ENCODE measurements at places on chromosomes 7 and 10.

- no peak for DNase-seq
Observed at GRCh38 chr10:38054361-38054797, 39.8 kb upstream of the ZNF37A start.

GRCh38 chr10:71360735-71361134 lies 36.0 kb upstream of the CDH23 start:
- DNase-seq: no peak

DNA sequence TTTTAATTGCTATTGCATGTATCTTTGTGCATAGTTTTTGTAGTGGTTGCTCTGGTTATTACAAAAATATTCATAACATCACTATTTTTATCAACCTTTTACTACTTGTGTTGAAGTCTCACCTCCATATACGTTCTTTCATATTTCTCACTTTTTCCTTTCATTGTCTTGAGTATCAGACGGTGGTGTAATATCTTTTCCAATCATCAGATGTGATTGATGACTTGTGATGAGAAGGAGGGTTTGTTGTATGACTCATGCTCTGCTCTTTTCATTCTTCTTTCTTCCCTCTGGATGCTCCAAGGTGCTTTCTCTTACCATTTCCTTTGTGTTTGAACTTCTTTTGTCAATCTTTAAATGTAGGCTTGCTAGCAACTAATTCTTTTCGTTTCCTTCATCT lies 310.2 kb downstream of the TNS3 start:
- no peak for DNase-seq

- no peak for DNase-seq
Observed at GRCh38 chr7:32879460-32879859, 12.1 kb downstream of the KBTBD2 start.

GRCh38 chr10:46325021-46325420 lies 38.2 kb downstream of the ANTXRL start:
- no peak for DNase-seq

GRCh38 chr10:6062101-6062771 lies at the start of gene IL2RA:
Gene IL2RA (minus strand): TSS chr10:6062367. CDS start chr10:6062151, 216 bp downstream.
- no peak for DNase-seq

- DNase-seq: no peak
Observed at GRCh38 chr10:33333260-33334101, 986 bp downstream of the NRP1 start.

- no peak for DNase-seq
Observed at GRCh38 chr10:123901621-123902020, 10.0 kb upstream of the CPXM2 start.

GRCh38 chr10:79328737-79329504 lies 18.3 kb upstream of the PPIF start:
- DNase-seq: no peak

DNA sequence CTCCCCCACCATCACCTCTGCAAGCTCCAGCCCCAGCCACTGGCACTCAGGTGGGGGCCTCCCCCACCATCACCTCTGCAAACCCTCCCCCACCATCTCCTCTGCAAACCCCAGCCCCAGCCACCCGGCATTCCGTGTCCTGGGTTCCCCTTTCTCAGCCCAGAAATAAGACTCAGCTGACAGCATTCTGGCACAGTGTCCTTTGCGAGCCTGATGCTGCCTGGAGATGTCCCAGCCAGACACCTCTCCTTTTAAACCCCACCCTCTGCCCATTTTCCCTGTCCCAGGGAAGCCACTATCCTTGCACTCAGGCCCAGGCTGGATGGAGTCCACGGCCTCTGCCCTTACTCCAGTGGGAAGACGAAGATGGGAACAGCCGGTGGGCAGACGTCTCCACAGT lies 49.8 kb downstream of the ELFN1 start:
- DNase-seq: no peak

GRCh38 chr10:17003151-17003550 lies 126.5 kb downstream of the CUBN start:
- DNase-seq: no peak

- peak; percentile 10 for DNase-seq
Observed at GRCh38 chr10:97321804-97322190, 2.7 kb downstream of the FRAT1 start.

- DNase-seq: no peak
Observed at GRCh38 chr10:43453266-43453831, 16.4 kb downstream of the ZNF487 start.

GRCh38 chr7:32053204-32053603 lies 17.0 kb downstream of the PDE1C start:
- no peak for DNase-seq

DNA sequence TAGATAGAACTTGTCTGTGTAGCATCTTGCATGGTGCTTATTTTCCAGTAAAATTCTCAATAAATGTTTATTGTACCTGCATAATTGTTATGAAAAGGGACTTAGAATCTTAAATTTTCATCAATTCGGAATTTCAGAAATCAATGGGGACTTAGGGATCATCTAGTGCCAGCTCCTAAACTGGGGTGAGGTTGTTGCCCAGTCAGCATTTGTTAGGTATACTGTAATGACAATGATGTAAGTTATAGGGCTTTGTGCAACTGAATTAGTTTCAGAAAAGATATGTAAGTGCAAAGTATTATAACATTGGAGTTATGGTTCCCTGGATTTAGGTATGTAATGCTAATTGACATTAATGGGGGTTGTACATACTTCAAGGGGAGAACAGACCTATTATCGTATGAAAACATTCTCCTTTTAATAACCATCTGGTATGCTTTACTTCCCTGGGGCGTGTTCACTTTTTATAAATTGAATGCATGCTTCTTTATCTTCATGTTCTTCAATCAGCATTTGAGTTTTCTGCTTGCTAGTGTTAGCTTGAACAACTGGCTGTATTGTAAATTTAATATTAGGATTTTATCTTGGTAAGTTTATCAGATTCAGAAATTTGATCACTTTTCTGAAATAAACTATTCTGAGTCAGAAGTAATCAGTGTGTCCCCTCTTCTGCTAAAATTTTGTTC lies 270.3 kb downstream of the BBS9 start:
- no peak for DNase-seq

DNA sequence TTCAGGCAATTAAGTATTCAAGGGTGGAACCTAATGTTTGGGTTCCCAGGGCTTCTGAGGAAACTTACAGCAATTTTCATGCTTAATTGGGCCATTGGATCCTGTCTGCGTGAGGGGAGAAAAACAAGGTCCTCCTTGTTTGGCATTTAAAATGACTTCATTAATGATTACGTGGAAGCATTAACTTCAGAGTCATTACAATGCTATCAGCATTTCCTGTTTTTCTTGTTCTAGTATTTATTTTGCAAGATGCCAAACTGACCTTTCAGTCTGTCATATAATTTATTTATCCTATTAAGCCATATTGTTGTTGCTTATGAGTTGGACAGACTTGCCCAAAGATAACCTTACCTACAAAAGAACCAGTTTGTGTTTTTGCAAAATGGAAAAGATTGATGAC lies 324.1 kb upstream of the LRRN3 start:
- DNase-seq: no peak

DNA sequence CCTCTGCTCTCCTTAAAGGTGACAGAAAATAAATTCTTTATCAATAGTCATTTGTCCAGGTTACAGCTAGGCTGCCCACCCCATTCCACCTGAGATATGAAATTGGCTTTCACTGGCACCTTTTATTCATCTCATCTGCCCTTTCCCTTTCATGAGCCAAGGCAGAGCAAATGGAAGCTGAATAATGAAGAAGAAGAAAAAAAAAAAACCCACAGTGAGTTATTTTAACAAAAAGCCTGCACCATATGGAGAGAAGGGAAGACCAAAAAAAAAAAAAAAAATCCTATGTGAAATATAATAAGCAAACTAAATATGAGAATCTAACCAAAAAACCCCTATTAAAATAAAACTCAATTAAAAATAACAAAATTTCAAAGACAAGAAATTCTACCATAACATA lies 59.2 kb downstream of the CHCHD3 start:
- DNase-seq: no peak

- DNase-seq: no peak
Observed at GRCh38 chr10:6558272-6558671, 21.8 kb downstream of the PRKCQ start.

GRCh38 chr10:47165711-47166404 lies 134.1 kb upstream of the GDF10 start:
- peak; percentile 68 for DNase-seq

GRCh38 chr7:54956865-54957264 lies 62.0 kb upstream of the EGFR start:
- DNase-seq: no peak

GRCh38 chr10:1552406-1552805 lies 184.9 kb downstream of the ADARB2 start:
- no peak for DNase-seq

GRCh38 chr10:31961277-31962074 lies 32.8 kb upstream of the ARHGAP12 start:
- DNase-seq: no peak

DNA sequence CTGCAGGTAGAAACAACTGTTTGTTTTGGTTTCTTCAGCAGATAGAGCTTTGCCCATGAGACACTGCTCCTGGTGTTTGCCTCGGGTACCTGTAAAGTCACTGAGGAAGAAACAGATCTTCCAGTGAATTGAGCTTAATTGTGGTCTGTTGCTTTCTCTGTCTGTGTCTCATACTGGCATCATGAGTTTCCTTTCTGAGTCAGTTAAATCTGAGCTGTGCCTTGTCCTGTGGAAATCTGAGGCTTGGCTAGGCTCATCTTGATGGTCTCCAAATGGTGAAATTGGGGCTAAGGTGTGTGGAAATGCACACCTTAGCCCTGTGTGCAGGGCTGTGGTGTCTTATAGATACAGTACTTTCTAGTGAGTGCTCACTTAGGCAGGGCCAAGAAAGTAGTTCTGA lies 67.4 kb downstream of the GBF1 start:
- no peak for DNase-seq

GRCh38 chr10:58089739-58090138 lies 178.0 kb downstream of the IPMK start:
- DNase-seq: no peak

DNA sequence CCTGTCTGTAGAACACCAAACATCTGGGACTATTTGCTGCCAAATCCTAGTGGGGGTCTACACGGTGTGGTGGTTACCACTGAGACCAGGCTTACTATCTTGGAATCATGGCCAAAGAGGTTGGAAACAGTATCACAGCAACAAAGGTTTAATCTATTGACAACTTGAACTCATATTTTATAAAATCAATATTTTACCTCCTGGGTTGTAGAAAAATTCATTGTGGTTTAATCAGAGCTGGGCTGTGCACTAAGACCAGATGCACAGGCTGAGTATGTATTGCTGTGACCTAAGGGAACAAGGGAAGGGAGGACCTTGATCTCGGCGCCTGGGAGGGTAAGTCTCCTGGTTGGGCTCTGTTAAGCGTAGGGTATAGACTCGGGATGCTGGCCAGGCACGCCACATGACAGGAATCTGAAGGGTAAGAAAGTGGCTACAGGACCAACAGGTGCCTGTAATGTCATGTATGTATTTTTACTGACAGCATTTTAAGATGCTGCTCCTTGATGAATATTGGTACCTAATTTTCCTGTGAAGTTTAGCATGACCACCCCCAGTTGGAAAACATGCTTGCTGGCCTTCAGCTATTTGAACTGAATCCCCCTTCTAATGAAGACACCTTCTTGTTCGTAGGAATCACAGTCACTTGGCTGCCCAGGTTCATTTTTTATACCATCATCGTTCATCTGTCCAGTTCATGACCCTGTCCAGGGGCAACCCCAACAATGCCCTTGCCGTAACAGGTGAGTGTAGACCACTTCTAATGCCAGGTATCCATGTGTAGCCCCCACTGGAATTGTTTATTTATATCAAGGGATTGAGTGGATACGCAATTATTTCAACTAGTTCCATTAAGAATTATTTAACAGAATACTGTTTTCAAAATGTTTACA lies 79.5 kb downstream of the EZH2 start:
- no peak for DNase-seq

DNA sequence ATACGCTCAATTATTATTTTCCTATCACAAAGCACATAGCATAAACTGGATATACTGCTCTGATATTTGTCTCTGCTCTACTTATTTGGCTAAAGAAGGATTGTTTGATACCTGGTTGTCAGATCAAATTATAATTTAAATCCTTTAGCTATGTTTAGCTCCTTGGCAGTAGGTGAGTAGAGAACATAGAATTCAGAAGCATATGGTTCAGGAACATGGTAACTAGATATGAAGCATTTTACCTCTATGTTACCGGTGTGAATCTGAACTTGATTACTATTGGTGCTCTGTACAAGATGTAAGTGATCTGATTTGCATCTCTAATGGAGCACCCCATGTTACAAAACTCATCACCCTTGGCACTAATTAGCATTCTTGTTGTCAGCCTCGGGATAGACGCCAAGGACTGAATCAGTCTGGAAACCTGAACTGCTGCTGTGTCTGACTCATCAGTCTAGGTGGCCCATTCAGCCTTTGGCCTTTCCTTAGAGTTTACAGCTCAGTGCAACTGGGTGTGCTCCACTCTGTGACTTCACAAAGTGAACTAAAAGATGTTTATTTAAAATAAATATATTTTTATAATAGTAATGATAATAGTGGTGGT lies 12.3 kb upstream of the MYPN start:
- DNase-seq: peak; percentile 8

DNA sequence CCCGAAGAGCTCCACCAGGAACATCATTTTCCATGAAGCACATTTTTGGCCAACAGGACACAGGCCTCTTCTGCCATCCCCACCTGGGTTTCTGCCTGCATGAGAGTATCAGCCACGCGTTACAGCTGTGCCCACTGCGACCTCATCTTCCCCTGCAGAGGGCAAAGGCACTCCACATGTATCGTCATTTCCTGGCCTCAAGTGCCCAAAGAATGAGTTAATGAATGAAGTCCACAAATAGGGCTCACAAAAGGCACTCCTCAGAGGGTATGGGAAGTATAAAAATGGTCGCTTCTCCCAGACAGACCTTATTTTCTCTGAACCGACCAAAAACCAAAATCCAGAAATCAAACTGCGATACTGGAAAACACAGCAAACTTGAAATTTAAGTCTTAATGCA lies 18.5 kb downstream of the ELMO1 start:
- no peak for DNase-seq

GRCh38 chr7:129970816-129971215 lies 18.1 kb upstream of the UBE2H start:
- no peak for DNase-seq

- DNase-seq: no peak
Observed at GRCh38 chr10:35765066-35765527, 123.0 kb upstream of the FZD8 start.

GRCh38 chr10:132066186-132066585 lies 440 bp downstream of the JAKMIP3 start:
- no peak for DNase-seq

- DNase-seq: no peak
Observed at GRCh38 chr10:10642751-10643150, 374.9 kb upstream of the CELF2 start.

DNA sequence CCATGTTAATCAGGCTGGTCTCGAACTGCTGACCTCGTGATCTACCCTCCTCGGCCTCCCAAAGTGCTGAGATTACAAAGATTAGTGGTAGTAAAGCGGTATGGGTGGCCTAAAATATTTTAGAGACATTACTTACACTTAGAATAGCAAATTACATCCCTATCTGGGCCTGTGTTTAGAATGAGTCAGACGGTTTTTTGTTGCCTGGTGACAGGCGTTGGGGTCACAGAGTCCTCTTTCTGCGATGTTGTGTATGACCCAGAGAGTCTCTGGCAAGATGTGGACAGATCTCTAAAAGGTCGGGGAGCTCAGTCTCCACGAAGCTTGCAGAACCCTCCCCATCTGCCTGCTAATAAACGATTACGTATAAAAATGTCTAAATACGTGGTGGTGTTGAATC lies 39.6 kb upstream of the PRKCQ start:
- DNase-seq: no peak
